ENCODE measurements at places on chromosomes 16 and 17.

DNA sequence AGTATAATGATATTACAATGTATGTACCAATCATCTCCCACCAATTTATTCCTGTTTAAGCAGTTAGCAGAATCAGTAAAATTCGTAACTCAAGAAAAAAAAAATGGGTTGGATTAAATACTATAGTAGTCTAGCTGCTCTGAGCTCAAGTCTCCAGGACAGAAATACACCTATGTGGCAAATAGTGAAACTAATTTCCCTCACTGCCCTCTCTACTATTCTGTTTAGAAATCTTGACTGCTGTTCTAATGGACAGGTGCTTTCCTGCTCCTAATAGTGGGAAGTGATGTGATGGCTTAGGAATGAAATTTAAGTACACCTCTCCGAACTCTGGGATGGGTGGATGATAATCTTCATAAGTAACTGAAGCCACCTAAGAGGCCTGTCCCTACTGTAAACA is 175.7 kb downstream of the KCNJ2 start:
- no peak for DNase-seq

DNA sequence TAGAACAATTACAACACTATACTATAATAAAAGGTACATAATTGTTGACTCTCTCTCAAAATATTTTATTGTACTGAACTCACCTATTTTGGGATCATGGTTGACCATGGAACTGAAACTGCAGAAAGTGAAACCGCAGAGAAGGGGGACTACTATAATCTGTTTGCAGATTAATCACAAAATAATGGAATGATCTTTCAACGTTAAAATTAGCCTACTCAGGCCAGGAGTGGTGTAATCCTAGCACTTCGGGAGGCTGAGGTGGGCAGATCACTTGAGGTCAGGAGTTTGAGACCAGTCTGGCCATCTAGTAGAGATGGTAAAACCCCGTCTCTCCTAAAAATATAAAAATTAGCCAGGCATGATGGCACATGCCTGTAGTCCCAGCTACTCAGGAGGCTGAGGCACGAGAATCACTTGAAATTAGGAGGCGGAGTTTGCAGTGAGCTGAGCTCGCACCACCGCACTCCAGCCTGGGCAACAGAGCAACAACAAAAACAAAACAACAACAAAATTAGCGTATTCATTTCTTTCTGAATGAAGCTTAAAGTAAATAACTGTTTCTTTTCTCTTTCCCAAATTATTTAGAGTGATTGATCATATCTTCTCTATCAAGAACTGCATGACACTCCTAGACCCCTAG is 45.6 kb downstream of the IKZF3 start:
- DNase-seq, result no peak

DNA sequence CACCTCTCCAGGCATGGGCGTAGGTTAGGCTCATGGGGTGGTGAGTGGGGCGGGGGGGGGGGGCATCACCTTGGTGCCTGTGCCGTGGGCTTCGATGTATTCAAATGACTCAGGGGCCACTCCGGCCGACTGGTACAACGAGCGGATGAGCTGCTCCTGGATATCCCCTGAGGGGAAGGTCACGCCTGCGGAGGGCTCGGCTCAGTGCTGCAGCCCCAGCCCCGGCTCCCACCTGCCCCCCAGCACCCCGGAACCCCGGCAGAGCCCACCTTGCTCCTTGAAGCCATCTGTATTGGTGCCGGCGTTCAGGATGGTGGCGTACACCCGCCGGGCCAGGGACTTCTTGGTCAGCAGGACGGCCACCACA is 5.4 kb downstream of the FASN start:
- DNase-seq, result no peak

- DNase-seq, result no peak
These were observed 31.5 kb downstream of the ZFHX3 start for GRCh38 chr16:73016488-73016830.

DNA sequence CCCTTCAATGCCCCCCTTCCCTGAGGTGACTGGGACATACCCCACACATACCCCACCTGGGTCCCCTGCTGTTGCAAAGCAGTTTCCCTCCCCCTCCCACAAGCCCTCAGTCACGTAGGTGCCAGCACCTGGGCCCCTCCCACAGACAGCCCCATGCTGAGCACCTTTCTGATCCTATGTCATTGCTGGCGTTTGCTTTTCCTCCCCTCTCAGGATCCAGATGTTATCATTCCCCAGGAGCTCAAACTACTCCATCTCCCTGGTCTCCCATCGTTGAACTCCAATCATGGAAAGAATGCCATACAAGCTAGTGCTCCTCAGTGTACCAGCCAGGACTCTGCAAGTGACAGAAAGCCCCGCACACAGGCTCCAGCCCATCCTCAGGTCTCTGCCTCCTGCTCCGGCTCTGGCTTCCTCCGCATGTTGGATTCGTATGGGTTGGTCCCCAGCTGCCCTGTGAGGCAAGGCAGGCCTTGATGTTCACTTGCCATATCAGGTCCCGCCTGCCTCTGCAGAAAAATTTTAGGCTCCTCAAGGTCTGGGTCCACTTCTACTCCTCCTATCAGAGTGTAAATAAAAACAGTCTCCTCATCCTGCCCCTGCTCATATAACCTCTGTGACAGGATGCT is 31.4 kb upstream of the MED9 start:
- DNase-seq, result no peak

DNA sequence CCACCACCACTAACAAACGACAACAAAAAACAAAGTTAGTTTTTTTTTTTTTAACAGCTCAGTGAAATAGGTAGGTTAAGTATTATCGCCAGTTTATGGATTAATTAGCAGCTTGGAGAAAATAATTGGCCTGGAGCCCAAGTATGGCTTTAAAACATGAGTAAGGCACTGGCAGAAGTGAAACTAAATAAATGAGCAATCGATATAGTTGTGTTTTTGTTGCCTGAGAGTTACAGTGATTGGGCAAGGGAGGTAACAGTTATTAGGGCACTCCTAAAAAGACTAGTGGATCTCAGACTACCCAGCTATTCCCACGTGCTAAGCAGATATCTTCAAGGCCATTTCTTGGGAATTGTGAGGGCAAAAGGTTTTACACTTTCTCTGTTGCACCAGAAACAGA is 2.4 kb downstream of the MLKL start:
- no peak for DNase-seq

GRCh38 chr17:53516636-53517035 is 306.1 kb upstream of the KIF2B start:
- DNase-seq, result no peak

DNA sequence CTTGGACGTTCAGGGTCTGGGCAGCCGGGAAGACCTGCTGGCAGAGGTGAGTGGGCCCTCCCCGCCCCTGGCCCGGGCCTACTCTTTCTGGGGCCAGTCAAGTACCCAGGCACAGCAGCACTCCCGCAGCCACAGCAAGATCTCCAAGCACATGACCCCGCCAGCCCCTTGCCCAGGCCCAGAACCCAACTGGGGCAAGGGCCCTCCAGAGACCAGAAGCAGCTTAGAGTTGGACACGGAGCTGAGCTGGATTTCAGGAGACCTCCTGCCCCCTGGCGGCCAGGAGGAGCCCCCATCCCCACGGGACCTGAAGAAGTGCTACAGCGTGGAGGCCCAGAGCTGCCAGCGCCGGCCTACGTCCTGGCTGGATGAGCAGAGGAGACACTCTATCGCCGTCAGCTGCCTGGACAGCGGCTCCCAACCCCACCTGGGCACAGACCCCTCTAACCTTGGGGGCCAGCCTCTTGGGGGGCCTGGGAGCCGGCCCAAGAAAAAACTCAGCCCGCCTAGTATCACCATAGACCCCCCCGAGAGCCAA is 8.6 kb upstream of the ABCC3 start:
- peak; percentile 60 for DNase-seq

- no peak for DNase-seq
These were observed 578.6 kb upstream of the CA10 start for GRCh38 chr17:52737071-52737470.

DNA sequence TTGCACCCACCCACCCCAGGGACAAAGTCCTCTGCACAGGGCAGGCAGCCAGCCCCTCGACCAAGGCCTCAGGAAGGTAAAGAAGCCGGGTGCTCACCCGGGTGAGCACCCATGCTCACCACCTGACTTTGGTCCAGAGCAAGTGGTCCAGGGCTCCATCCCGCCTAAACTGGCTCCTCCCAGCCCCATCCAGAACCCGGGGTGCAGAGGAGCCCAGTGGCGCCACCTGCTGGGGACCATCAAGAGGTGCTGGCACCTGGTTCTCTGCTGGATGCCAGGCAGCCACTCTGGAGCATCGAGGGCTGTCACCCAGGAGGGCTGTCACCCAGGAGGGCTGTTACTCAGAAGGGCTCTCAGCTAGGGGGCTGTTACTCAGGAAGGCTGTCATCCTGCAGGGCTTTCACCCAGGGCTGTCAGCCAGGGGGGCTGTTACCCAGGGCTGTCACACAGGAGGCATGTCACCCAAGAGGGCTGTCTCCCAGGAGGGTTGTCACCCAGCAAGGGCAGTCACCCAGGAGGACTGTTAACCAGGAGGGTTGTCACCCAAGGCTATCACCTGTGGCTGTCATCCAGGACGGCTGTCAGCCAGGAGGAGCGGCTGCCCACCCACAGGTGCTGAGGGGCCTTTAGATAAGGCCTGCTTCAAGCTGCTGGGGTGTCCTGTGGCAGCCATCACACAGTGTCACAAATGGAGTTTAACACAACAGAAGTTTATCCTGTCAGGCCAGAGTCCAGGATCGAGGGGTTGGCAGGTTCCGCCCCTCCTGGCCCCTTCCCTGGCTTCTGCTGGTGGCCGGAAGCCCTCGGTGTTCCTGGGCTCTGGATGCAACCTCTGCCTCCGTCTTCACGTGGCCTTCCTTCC is 98.5 kb downstream of the TNFRSF13B start:
- peak; percentile 57 for DNase-seq

DNA sequence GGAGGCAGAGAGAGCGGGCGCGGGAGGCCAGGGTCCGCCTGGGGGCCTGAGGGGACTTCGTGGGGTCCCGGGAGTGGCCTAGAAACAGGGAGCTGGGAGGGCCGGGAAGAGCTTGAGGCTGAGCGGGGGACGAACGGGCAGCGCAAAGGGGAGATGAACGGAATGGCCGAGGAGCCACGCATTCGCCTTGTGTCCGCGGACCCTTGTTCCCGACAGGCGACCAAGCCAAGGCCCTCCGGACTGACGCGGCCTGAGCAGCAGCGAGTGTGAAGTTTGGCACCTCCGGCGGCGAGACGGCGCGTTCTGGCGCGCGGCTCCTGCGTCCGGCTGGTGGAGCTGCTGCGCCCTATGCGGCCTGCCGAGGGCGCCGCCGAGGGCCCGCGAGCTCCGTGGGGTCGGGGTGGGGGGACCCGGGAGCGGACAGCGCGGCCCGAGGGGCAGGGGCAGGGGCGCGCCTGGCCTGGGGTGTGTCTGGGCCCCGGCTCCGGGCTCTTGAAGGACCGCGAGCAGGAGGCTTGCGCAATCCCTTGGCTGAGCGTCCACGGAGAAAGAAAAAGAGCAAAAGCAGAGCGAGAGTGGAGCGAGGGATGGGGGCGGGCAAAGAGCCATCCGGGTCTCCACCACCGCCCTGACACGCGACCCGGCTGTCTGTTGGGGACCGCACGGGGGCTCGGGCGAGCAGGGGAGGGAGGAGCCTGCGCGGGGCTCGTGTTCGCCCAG is 1.2 kb upstream of the CBX4 start:
- DNase-seq, result no peak

GRCh38 chr16:84593825-84594724 is 23.8 kb downstream of the COTL1 start:
- peak; percentile 57 for DNase-seq

- DNase-seq, result no peak
These were observed 32.2 kb downstream of the RNF157 start for GRCh38 chr17:76208120-76208519.

DNA sequence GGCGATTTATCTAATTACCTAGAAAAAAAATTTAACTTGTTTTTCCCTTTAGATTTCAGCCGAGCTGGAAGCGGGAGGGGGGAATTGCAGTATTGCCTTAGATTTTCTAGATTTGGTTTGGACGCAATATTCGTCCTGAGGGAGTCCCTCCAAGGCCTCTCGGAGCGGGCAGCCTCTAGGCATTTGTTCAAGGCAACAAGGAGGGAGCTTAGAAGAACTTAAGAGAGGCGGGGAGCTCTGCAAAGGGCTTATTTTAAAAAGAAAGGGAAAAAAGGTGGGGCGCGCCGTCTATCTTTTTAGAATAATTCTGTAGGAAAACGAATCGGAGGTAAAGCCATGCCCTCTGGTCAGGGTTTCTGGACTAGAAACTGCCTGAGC is 407 bp upstream of the TMEM94 start:
- no peak for DNase-seq

DNA sequence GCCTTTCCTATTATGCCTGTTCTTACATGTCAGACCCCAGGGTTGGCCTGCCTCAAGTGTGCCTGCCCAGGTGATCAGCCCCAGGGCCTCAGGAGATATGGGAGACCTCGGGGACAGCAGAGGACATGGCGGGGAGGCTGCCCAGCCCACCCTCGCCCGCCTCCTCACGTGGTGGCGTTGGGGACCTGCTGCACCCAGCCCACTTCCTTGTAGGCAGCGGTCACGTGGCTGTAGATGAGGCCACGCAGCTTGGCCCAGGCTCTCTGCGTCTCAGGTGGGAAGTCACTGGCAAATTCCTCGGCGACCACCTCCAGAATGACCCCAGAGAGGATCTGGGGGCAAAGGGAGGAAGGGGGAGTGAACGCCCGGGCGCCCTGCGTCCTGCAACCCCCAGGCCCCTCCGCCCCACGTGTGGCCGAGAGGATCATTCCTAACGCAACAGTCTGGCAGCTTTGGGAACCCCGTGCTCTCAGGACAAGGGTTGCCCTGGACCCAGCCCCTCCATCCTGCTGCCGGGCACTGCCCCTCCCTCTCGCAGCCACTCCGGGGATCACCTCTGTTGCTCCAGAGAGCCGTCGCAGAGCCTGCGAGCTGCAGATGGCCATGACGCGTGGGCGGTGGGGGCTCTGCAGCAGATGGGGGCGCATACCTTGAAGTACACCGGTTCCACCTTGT is 6.6 kb downstream of the CYGB start:
- DNase-seq, result no peak

DNA sequence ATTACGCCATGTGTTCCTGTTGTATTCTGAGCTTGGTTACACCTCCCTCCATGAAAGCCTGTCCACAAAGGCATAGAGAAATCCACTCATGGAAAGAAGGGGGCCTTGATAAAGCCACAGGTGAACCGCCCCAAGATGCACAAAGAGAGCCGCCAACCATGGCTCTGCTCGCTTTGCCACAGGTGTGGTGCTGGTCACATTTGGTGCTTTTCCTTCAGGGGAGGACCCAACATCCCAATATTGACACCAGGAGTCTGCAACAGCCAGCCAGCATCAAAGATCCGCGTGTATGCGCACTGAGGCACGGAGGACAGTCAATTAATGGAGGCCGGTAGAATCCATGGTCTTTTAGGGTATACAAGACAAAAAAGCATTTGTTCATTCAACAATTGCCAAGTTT is 7.3 kb downstream of the ABCA3 start:
- DNase-seq, result no peak

DNA sequence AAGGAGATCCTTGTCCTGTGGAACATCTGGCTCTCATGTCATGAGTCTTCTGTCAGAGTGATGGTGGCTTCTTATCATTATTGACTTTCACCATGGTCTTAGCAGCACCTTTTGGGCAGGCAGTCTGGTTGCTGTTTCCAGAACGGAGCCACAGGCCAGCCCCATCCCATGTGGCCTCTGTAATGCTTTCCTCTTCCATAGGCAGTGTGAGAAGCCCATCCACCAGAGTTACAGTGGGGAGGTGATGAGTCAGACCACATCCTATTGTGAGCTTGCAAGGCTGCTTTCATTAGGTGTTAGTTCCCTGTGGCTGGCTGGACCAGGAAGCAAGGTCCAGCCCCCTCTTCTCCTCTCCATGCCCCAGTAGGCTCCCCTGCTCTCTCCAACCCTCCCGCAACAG is 30.8 kb upstream of the SPACA3 start:
- DNase-seq, result no peak
